ENCODE measurements at places on chromosomes 3 and 15. TPM values are rescaled to one million over a fixed set of nuclear protein-coding genes. Genes with fewer than 3 reads are reported as not detected.

Gene FGD5
- 48.7 TPM for total RNA-seq

DNA sequence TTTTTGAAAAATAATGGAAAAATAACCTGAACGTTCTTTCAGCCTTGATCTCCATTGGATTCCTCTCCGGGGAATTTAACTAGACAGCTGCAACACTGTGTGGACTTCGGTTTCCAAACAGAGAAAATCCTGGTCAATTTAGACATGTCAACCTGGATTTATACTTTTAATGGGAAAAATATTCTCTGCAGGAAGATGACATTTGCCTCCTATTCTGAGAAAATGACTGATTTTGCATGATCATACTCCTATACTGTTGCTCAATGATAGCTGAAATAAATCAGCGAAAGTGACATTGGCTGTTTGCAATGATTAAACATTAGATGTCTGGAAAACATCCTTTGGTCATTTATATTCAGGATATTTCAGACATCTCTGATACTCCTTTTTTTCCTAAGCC lies 94.8 kb downstream of the GABRG3 start:
- H3K36me3 ChIP-seq: no peaks in the 10 kb centered on the region
- H3K27me3 ChIP-seq: no peaks in the 10 kb centered on the region
- H3K4me3 ChIP-seq: no peak overlapping the region
- H3K4me1 ChIP-seq: no peaks in the 10 kb centered on the region

DNA sequence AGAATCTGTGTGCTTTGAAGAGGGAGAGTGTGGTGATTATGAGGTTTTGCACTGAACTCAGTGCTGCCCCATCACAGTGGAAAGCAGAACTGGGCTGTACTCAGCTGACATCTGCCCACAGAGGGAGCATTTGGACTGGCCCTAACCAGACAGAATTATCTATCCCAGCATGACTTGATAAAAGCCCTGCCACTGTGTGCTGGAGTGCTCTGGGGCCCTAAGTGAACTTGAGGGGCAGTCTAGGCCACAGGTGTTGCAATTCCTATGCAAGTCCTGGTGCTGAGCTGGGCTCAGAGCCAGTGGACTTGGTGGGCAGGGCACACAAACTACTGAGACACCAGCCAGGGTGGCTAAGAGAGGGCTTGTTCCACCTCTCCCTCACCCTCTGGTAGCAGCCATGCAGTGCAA lies 269.2 kb upstream of the CTNNB1 start:
- H3K4me3 ChIP-seq: no peak overlapping the region
- no peak overlapping the region for H3K27ac ChIP-seq
- H3K27me3 ChIP-seq: no peaks in the 10 kb centered on the region

- DNase-seq: no peak
- H3K4me1 ChIP-seq: no peaks in the 10 kb centered on the region
- H3K36me3 ChIP-seq: no peaks in the 10 kb centered on the region
Measured at GRCh38 chr15:95249524-95249923, 1018.2 kb downstream of the MCTP2 start.

- no peak overlapping the region for H3K27ac ChIP-seq
- no peaks in the 10 kb centered on the region for H3K4me1 ChIP-seq
- peaks cover 12% of the 10 kb centered on the region for H3K36me3 ChIP-seq
- no peak for DNase-seq
- H3K27me3 ChIP-seq: no peaks in the 10 kb centered on the region
- H3K4me3 ChIP-seq: no peak overlapping the region
Measured at GRCh38 chr15:75861750-75862402, 18.6 kb downstream of the UBE2Q2 start.

Gene RLBP1
- not detected for total RNA-seq

Gene CPA3
- 14.3 TPM for total RNA-seq

- H3K4me3 ChIP-seq: no peak overlapping the region
- H3K36me3 ChIP-seq: no peaks in the 10 kb centered on the region
- H3K4me1 ChIP-seq: peaks cover 17% of the 10 kb centered on the region
- H3K27me3 ChIP-seq: no peaks in the 10 kb centered on the region
- no peak for DNase-seq
- no peak overlapping the region for H3K27ac ChIP-seq
Measured at GRCh38 chr3:193911784-193912340, 224.1 kb upstream of the HES1 start.

- H3K4me3 ChIP-seq: no peak overlapping the region
- H3K27ac ChIP-seq: no peak overlapping the region
- no peaks in the 10 kb centered on the region for H3K4me1 ChIP-seq
- DNase-seq: no peak
- no peaks in the 10 kb centered on the region for H3K27me3 ChIP-seq
Measured at GRCh38 chr3:33915796-33916546, 117.5 kb downstream of the PDCD6IP start.

Measured in left lung (tissue), 14 donors.